Stimulated activated CD4-positive, alpha-beta T cell treated with anti-CD3 and anti-CD28 coated beads, Interleukin-12 subunit alpha, Interleukin-12 subunit beta, amount 100 ng/mL, for 48 hours (primary cell): ENCODE measurements at places on chromosomes 7 and 10.

GRCh38 chr7:79909176-79909575 is 225.5 kb upstream of the GNAI1 start:
- no peak for DNase-seq

DNA sequence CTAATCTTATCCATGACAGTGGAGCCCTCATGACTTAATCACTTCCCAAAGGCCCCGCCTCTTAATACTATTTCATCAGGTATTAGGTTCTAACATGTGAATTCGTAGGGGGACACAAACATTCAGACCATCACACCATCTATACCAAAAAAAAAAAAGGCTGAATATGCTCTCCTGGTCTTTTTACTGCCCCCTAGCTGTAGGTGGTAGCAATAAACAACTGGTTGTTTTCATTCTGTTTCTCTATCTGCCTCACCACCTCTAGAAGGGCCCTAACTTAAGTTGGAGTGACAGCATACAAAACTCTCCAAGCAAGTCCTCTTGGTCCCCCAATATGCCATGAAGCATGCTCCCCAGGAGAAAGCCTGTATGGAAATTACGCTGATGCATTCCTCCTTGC is 94.1 kb downstream of the GRM8 start:
- no peak for DNase-seq

- no peak for DNase-seq
Observed at GRCh38 chr10:69340695-69341094, 62.4 kb downstream of the HK1 start.

- DNase-seq: no peak
Observed at GRCh38 chr7:112266595-112267270, 60.2 kb downstream of the ZNF277 start.

DNA sequence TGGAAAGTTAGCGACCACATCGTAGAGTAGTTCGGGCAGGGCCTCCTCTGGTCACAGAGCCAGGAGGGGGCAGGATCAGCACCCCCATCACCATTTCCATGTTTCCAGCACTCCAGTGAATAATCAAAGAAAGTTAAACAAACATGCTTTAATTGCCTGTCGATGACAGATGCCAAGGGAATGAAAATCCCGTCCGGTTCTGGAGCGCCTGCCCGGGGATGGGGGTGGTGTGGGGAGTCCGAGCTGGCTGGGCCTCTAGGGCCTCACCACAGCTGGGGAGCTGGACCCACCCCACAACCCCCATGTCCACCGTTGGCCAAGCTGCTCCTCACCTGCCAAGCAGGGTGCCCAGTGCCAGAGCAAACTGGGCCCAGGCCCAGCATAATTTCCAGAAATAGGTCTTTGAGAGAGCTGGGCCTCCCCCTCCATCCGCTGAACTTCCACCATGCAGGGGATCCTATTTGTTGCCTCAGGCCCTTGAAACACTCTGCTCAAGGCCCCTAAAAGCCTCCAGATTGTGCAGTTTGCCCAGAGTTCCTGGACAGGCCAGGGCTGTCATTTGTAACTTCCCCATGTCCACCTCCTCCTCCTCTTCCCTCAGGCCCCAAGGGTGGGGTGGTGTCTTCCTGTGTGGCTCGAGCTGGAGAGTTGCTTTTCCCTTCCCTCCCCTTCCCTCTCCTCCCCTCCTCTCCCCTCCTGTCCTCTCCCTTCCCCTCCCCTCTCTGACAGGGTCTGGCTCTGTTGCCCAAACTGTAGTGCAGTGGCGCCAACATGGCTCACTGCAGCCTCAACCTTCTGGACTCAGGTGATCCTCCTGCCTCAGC is 101.0 kb downstream of the MYL10 start:
- DNase-seq: no peak

DNA sequence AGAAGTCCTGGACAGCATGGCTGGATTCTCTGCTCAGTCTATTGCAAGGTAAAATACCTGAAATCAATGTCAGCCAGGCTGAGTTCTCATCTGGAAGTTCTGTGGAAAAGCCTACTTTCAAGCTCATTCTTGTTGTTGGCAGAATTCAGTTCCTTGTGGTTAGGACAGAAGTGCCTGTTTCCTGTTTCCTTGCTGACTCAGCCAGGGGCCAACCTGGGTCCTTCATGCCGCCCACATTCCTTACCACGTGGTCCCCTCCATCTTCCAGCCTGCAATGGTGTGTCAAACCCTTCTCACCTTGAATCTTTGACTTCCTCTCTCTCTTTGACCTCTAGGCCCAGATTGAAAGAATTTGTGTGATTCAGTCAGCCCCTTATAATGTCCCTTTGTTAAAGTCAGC is 197.1 kb upstream of the STK17A start:
- DNase-seq: peak; percentile 28

DNA sequence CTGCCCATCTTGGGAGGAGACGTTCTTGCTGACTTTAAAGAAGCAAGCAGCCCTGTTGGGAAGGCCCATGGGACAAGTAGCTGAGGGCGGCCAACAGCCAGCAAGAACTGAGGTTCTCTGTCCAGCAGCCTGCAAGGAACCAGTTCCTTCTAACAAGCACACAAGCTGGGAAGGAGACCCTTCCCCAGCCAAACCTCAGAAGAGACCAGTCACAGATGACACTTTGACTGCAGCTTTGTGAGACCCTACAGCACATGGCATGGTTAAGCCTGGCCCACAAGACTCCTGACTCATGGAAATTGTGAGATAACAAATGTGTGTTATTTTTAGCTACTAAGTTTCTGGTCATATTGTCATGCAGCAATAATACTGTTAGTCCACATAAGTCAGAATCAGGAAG is 99.9 kb downstream of the PRLHR start:
- DNase-seq: no peak

DNA sequence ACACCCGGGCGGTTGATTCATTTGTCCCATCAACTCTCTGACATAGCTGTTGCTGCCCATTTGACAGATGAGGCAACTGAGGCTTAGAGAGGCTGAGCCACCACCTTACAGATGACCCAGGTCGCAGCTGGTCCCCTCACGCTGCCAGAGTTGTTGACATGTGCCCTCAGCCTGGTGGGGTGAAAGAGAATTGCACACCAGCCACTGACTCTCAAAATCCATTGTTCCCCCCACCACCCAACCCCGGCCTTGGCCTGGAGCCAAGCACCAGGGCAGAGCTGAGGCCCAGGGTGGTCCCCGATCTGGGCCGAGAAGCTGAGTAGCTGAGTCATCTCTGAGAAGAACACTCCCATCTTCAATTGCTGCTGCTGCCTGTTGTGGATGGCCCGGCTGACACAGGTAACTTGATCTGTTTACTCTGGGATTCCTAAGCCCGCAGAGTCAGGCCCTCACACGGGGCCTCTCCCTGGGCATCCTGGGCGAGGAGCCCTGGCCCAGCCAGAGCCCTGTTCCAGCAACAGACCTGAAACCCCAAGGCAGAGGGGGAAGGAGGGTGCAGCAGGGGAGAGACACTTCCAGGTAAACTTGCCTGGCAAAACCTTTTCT is 27.5 kb downstream of the PVRIG start:
- no peak for DNase-seq

- DNase-seq: no peak
Observed at GRCh38 chr10:99681553-99681952, 22.2 kb downstream of the ENTPD7 start.

- DNase-seq: no peak
Observed at GRCh38 chr10:82267960-82268359, 393.0 kb downstream of the NRG3 start.

GRCh38 chr7:117766913-117767312 is 106.3 kb downstream of the CTTNBP2 start:
- DNase-seq: no peak

- DNase-seq: no peak
Observed at GRCh38 chr10:482051-482501, 207.4 kb downstream of the DIP2C start.
